ENCODE measurements at places on chromosomes 1 and 21.

- no peak for DNase-seq
Measured at GRCh38 chr21:33116676-33117075, 46.7 kb downstream of the OLIG1 start.

GRCh38 chr1:116309090-116309870 is 63.8 kb upstream of the ATP1A1 start:
- DNase-seq, result peak; percentile 46

- no peak for DNase-seq
Measured at GRCh38 chr1:234078143-234078542, 173.7 kb downstream of the SLC35F3 start.

DNA sequence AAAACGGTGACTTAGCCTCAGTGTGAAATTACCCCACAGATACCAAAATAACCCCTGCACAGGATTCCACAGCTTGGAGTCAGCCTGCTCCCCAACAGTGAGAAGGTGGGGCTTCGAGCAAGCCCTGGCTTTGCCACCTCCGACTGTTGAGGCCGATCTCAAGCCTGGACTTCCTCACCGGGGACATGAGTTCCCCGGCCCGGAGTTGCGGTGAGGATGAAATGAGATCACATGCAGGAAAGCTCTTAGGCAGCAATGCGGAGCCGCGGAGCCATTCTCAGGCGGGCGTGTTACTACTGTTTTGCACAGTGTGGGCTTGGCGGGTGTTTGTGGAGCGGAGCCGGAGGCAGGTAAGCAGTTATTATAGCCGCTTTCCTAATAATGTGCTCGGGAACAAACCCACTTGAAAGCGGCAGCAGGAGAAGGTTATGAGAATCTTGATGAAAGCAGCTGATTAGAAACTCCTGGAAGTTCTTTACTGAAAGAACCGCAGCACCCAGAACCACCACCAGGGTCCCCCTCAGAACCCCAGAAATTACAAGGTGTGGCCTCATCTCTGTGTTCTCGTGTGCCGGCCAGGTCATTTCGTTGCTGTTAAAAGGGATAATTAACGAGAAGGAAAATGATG is 3.9 kb upstream of the CLSTN1 start:
- DNase-seq, result no peak

- DNase-seq, result no peak
Measured at GRCh38 chr21:43925609-43926008, 60.6 kb downstream of the AGPAT3 start.

DNA sequence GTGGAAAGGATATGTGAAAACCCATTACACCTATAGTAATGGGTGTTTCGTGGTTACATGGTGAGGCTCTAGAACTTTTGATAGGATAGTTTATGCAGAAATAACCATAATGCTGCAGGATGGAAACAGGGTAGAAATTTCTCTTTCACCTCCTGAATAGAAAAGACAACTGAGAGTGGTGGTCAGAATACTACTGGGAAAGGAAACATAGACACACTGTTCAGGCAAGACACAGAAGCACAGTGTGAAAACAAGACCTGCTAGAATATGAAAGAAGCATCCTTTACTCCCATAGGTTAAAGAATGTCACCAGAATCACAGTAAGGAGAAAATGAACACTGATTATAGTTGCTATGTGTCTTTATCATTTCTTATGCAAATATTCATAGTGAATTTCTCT is 496.6 kb downstream of the DPYD start:
- no peak for DNase-seq

DNA sequence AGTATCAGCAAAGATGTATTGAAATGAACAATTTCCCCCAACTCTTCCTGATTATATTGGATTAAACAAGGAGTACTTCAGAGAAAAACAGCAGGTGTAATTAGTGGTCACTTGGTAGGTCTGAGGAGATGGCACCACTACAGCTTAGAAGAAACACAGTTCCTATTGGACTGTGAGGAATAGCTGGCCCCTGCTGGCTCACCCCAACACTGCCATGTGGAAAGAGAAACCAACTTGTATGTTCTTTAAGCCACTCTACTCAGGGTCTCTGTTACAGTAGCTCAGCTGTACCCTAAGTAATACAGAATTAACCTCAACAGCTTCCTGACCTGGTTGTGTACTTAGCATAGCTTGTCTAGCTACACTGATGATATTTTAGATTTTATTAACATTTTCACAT is 26.5 kb upstream of the MTR start:
- no peak for DNase-seq

GRCh38 chr1:77524038-77524437 is 158.4 kb downstream of the ZZZ3 start:
- no peak for DNase-seq

- DNase-seq, result no peak
Measured at GRCh38 chr1:167404161-167404888, 114.0 kb downstream of the CD247 start.

DNA sequence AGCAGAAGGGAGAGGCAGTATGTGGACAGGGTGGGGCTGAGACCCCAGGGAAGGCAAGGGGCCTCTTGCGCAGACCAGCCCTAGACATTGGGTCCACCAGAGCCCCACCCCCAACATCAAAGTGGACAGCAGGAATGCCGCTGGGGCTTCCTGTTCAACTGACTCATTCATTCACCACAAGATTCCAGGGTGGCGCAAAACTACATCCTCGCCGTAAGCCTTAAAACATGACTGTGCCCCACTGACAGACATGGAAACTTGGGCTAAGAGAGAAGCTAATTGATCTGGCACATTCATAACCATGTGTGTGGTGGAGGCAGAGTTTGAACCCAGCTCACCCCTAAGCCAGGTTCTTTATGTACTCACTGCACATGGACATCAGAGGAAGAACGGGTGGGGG is 14.0 kb downstream of the COL16A1 start:
- no peak for DNase-seq

- no peak for DNase-seq
Measured at GRCh38 chr1:87867626-87868025, 538.9 kb downstream of the LMO4 start.

- no peak for DNase-seq
Measured at GRCh38 chr1:180540697-180541594, 17.8 kb upstream of the OVAAL start.

GRCh38 chr1:19029191-19030085 is 73.0 kb upstream of the IFFO2 start:
- no peak for DNase-seq

- no peak for DNase-seq
Measured at GRCh38 chr1:229234870-229235472, 35.9 kb upstream of the RAB4A start.

DNA sequence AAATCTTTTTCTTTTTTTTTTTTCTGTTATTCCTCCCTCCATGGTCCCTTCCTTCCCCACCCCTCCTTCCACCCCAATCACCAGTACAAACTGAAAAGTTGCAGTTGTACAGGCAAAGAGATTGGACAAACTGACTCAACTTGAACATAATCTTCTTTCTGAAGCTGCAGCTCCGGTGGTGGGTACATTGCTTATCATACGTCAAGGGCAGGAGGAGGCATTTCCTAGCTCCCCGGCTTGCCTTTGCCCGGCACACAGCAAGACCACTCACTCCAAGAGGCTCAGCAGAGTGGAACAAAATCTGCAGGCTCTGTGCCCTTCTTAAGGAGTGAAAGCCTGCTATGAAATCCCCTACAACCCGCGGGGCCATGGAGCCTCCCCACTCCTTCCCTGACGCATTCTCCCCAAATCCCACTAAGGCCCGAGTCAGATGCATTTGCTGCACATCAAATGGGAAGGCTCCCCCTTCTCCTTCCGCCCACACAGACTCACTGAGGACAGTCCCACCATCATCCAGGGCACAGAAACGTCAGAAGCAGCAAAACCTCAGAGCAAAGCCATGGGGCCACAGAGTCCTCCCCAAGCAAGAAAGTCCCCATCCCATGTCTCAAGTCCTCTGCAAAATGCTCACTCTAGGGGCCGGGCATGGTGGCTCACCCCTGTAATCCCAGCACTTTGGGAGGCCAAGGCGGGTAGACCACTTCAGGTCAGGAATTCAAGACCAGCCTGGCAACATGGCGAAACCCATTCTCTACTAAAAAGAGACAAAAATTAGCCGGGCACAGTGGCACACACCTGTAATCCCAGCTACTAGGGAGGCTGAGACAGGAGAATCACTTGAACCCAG is 45.9 kb downstream of the SYF2 start:
- no peak for DNase-seq

DNA sequence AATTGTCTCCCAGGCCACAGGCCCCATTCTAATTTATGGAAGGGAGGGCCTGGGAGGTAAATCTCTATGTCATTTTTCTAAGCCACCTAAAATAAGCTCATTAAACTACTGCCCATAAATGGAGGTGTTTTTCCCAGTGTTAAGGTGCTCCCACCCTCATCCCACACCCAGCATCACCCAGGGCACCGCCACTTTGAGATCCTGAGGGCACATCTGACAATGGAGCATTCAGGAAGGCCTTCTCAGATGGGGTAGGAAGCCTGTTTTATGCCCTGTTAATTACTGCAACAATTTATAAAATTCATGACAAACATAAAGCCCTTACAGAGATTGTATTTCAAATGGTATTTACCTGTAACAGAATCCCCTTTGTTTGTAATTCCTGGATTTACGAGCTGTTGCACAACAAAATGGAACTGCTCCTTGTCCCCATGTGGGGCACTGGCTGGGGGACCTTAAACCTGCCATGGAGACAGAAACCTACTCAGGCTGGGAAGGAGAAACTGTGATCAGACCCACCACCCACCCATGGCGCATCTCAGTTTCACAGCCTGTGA is 319.5 kb upstream of the USP24 start:
- DNase-seq, result no peak

- no peak for DNase-seq
Measured at GRCh38 chr1:17194615-17195528, 10.1 kb upstream of the PADI1 start.

DNA sequence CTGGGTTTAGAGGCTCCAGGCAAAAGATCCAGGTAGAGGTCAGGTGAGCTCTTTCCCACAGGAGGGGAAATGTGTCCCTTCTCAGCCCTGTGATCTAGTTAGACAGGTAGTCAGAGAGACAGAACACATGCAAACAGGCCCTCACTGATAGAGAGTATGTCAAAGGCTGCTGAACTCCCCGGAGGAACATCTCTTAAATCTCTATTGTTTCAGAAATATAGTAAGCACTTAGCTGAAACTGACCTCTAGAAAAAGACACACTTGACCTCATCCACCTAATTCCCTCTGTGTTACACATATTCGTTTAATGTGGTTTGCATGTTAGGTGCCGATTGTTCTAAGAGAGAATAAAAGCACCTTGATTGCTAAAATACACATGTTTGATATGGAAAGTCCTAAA is 23.3 kb downstream of the SUSD4 start:
- DNase-seq, result no peak

DNA sequence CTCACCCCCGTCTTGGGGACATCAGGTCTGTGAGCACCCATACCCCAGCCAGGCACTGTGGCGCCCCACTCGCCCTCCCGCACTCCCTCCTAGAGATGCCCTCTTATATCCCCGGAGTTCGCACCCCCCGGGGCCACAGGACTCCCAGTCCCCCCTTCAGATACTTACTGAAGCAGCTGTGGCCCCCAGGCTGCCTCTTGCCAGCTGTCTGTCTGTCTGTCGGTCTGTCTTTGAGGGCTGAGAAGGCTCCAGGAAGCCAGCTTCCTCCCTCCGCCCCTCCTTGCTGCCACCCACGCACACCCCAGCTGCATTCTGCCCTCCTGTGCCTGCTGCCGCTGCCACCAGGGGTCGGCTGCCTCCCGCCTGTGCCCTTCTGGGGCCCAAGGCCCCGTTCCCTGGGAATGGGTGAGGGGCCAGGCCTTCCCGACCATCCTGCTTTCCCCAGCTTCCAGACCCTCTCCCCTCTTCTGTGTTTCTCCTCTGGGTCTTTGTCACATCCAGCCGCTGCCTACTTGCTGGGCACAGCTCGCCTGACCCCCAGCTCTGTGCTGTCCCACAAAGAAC is at the start of gene PTPN7:
PTPN7 (minus strand) TSS at position 226 of the 564 bp plus-strand sequence. CDS start 1,200 bp downstream, outside the sequence.
- DNase-seq, result no peak

- peak; percentile 79 for DNase-seq
Measured at GRCh38 chr1:155173478-155174323, at the start of gene TRIM46. Gene TRIM46 (plus strand): TSS chr1:155173849. CDS start chr1:155173967, 118 bp downstream.

- DNase-seq, result no peak
Measured at GRCh38 chr1:100353988-100354387, 1.7 kb downstream of the CDC14A start.

- DNase-seq, result no peak
Measured at GRCh38 chr21:7957713-7958064, 2563.7 kb upstream of the TPTE start.

GRCh38 chr1:27968692-27969091 is 8.9 kb downstream of the XKR8 start:
- DNase-seq, result no peak

DNA sequence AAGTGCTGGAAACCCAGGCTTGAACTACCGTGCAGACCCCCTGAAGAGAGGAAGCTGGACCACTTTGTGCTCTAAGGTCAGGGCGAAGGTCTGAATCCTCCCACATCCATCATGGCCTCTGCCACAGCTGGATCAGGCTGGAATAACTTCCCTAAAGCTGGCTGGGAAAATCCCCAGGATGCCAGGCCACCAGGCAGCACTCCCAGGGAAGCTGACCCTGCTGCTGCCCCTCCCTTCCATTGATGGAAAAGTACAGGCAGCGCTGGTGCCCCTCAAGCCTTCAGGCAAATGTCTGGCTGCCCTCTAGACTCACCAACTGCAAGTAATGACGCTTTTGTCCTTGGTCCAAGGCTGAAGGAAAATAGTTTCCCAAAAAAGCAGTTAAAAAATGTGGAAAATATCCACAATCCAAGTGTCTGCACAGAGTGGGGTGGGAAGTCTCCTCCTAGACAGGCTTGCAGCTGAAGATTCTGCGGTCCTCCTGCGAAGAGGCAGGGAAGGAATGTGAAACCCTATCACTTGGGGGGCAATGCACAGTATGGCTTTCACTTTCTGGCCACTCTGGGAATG is 39.9 kb upstream of the TSPAN2 start:
- no peak for DNase-seq

- DNase-seq, result no peak
Measured at GRCh38 chr1:108199201-108199691, 897 bp downstream of the SLC25A24 start.

DNA sequence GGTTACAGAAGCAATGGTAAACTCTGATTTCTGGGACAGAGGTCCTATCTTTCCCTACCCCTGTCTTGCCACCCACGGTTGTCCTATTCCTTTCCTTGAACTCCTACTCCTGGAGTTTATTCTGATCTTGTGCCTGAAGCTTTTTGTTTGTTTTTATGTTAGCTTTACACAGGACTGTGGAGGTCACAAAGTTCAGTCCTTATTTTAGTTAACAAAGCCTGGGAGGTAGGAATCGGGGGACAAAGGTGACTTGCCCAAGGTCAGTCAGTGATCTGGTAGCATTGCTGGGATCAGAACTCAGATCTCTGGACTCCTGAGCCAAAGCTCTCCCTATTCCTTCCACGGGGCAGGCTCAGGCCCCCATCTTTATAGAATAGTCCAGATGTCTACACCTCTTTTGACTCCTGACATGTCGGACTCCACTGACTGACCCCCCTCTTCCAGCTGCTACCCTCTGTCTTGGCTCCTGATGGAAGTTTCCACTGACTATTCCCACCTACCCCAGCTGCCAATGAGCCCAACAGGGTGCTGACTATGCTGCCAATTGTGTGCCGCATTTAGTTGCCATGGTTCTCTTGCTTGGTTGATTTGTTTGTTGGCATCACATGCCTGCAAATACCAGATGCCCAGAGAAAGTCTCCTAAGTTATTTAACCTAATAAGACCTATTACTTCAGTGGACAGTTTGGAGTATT is 9.9 kb downstream of the F5 start:
- DNase-seq, result no peak

- DNase-seq, result no peak
Measured at GRCh38 chr1:193189442-193190095, 3.2 kb upstream of the B3GALT2 start.

- DNase-seq, result no peak
Measured at GRCh38 chr21:41258617-41259016, 58.0 kb upstream of the FAM3B start.

Measured in NCI-H1092 (cell line).